ENCODE measurements at places on chromosomes 2 and 18. TPM values are rescaled to one million over a fixed set of nuclear protein-coding genes. Genes with fewer than 3 reads are reported as not detected.

The MBOAT2 gene
- 50.6 TPM for total RNA-seq

The DSG1 gene
- total RNA-seq: not detected

The GMPPA gene
- total RNA-seq: 33.6 TPM

DNA sequence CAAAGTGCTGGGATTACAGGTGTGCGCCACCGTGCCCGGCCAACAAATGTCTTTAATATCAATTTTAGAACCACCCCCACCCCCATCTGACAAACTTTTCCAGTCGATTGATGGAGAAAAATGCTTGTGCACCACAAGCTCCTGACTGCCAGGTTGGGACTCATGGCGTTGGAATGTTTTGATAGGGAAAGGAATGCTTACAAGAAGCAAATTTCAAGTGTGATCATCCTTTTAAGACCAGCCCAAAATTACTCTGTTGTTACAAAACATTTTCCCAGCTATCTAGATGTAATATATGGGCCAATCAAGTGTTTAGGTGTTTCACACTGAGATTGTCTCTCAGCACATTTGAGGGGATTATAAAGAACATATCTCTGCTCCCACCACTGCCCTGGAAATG, 45.2 kb downstream of the UBXN4 start:
- no peak for DNase-seq

DNA sequence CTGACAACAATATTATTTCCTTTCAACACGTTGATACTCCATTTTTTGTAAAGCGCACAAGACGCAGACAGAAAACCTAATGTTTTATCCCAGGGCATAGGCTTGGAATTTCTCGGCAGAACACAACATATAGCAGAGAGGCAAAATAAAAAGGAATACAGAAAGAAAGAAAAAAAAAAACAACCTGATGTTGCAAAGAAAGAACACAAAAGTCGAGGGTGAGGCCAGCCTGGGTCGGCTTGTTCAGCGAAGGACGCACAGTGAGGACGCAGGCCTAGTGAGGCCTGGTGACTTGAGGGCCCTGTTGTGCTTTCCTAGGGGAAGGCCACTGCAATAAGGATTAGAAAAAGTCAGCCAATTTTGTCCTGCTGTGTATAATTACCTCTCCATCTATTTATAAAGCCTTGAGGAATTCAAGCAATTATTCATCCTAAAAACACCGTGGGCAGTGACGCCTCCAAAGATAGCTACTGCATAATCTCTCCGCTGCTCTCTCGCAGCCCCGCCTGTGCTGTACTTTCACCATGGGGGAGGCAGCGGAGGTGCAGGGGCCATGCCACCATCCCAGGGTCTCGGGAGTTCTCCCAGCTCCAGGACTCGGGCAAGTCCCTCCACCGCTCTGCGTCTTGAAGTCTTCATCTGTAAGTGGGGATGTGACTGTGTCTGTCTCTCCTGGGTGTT, 61.9 kb upstream of the SH3RF3 start:
- no peak for DNase-seq

DNA sequence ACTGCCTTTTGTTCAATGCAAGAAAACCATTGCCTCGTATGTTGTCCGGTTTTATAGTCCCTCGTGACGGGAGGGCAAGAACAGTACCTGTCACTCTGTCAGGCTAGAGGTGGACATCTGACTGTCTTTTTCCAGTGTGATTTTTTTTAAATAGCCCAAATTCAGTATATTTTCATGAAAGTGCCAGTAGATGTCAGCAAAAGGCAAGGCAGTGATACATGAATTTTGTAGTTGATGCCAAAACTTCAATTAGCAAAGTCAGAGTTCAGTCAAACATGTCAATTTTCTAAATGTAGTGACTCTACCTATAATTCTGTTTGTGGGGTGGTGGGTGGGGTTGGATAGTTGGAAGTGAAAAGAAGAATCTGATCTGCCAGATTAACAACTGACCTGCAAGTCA, 296.0 kb upstream of the MC4R start:
- DNase-seq: no peak
